Activated T-cell treated with anti-CD3 and anti-CD28 coated beads for 48 hours (primary cell): ENCODE measurements at places on chromosomes 5 and 9.

GRCh38 chr5:93632327-93632726 is 49.3 kb downstream of the NR2F1 start:
- no peak for DNase-seq

DNA sequence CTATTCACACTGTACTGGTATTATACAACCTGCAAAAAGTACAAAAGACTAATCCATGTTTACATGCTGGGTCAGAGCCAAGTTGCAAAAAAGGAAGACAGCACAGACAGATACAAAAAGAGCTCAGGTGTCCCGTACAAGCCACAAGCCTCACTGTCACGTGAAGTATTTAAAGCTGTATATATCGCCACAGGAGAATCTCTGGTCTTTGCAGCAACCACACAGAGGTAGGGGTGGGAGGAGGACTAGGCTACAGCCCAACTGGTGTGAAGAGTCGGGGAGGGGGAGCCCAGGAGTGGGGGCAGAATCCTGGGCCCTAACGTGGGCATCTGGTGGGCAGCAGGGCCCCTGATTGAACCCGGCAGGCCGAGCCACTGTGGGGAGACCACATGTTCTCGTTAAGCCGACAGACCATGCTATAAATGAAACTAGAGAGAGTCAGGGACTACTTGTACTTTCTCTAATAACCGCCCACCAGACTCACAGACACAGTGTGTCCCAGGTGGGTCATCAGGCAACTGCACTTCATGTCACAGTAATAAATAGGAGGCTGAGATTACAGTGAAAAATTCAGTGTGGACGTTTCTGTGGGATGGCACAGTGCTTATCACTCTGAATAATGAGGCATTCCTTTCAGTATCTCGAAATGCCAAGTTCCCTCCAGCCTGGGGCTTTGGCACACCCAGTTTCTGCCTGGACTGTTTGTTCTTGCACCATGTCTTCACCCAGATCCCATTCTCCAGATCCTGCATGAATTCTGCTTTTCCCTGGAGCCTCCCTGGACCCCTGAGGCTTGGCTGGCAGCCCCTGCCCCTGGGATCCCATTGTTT is 79.3 kb upstream of the SH3PXD2B start:
- DNase-seq: no peak

- no peak for DNase-seq
These were observed 114.8 kb upstream of the ALDH1B1 start for GRCh38 chr9:38277601-38278200.

GRCh38 chr5:7816535-7816901 is 34.4 kb downstream of the CFAP90 start:
- no peak for DNase-seq

GRCh38 chr5:4054092-4054491 is 458.5 kb downstream of the IRX1 start:
- DNase-seq: no peak

DNA sequence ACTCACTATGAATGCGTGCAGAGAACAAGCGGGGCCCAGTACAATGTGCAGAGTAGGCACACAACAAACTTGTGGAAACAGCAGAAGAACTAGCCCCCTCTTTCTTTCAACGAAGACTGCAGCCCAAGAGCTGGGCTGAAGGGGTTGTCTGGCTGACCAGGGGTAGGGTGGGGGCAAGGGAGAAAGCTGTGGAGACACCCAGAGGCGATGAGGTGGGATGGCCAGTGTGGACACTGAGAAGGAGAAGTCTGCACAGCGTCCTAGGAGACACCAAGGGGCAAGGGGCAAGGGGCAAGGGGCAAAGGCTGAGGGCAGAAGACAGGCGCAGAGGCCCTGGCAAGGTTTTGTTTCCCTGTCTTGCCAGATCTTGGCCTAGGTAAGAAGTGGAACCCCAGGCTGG is 62.3 kb downstream of the LIFR start:
- no peak for DNase-seq

- no peak for DNase-seq
These were observed 602.4 kb upstream of the CLINT1 start for GRCh38 chr5:158461240-158461854.

DNA sequence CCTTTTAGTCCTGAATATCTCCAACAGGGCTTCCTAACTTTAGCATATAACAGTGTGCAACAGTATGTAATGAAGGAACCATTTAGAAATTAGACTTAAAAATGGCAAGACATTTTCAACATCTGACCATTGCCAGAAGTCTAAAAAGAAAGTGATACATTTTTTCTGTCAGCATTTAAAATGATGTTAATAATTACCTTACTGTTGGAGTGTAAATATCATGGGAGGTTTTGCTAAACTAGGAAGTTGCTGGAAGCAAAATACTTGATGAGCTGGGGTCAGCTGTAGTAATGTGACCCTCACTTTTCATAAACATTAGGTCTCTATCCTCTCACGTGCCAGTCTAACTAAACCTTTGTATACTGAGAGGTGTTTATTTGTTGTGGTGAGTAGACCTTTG is 68.8 kb downstream of the NTRK2 start:
- no peak for DNase-seq

- DNase-seq: no peak
These were observed 88.2 kb upstream of the NIPAL4 start for GRCh38 chr5:157371655-157372471.

GRCh38 chr5:132027027-132027426 is 15.6 kb upstream of the ACSL6 start:
- DNase-seq: no peak

DNA sequence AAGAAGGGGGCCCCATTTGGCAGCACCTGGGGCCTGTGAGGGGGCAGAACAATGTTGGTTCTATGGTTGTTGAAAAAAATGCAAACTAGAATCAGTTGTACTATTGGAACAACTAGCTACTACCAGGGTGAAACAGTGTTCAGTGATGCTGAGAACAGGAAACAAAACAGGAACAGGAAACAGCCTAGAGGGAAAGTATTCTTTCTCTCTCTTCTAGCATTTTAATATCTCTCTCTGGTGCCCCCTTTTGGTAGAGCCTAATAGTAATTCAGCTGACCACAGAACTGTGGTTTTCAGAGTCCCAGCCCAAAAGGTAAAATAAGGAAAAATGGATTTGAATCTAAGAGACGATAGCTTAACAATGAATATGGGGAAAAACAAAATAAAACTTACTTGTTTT is 138.0 kb upstream of the KCNN2 start:
- no peak for DNase-seq

GRCh38 chr5:136242136-136242535 is 49.2 kb upstream of the SMIM32 start:
- DNase-seq: no peak

DNA sequence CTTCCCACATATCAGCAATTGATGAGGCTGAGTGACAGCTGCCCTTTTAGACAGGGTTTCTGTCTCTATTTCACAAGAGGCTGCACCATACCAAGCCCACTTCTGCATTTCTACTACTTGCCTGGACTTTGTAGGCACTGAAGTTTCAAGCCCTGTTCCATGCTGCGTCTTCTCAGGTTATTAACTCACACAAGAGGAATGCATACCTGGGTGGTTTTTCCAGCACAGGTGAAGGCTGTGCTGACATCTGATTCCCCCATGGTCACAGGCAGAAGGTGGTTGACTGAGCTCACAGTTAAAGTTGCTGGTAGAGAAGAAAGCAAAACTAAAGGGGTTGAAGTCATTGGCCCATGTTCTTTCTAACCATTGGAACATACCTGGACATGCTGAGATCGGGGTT is 86.6 kb downstream of the MAMDC2 start:
- no peak for DNase-seq

- no peak for DNase-seq
These were observed 738.6 kb upstream of the ZNF608 start for GRCh38 chr5:125484742-125485641.

GRCh38 chr9:91417602-91418214 is 5.9 kb downstream of the NFIL3 start:
- DNase-seq: no peak

GRCh38 chr5:108727236-108727650 is 20.5 kb upstream of the FER start:
- no peak for DNase-seq

GRCh38 chr9:121984726-121985402 is 108.2 kb downstream of the TTLL11 start:
- no peak for DNase-seq

GRCh38 chr5:88558366-88558765 is 289.7 kb upstream of the TMEM161B start:
- no peak for DNase-seq

DNA sequence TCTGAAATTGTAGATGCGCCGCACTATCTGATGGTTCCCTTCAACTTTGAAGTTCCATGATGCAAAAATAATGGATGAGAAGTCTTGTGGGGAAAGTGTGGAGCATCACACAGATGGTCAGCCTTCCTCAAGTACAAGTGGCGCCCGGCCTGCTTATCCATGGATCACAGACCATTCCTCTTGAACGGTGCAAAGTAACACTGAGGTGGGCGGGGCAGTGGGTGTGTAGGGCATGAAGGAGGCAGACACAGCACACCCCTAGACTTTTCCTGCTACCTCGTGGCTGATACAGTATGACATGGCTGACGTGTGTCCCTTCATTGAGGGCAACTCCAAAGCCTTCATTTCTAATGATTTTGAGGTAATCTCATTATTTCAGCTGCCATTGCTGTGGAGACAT is 2.5 kb upstream of the GNG10 start:
- no peak for DNase-seq

DNA sequence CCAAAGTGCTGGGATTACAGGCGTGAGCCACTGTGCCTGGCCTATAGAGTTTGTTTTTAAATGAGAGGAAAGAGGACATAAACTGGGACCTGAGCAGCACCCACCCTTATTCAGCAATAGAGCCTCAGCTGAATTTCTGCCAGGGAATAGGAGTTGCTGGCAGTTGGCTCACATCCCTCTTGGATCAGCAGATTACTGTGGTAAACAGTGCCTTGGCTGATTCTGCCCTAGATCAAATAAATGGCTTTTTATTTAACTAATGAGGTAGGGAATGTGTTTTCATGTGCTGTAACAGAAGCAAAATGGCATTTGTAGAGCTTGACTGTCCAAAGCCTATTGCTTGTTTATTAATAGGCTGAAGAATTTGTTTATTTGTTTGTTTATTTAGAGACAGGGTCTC is 2.1 kb downstream of the ARHGEF37 start:
- no peak for DNase-seq

DNA sequence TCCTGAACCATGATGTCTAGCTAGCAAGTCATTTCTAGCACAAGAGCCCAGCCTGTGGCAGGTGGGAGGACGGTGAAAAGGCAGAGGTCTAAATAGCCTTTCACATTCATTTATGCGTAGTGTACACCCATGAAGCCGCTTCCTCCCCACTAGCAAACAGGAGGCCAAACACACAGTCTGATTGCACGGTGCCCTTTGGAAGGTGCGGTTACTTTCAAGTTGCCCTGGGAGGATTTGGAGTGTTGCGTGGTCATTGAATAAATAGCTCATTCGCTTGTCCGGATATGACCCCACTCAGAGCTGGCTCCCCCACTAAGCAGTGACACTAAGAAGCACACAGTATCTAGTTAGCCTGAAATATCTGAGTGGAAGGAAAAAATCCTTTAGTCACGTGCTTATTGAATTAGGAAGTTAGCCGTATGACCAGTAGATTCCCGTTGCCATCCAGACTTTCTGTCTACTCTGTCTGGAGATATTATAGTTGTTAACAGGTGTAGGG is 664 bp upstream of the ARSB start:
- peak; percentile 55 for DNase-seq

DNA sequence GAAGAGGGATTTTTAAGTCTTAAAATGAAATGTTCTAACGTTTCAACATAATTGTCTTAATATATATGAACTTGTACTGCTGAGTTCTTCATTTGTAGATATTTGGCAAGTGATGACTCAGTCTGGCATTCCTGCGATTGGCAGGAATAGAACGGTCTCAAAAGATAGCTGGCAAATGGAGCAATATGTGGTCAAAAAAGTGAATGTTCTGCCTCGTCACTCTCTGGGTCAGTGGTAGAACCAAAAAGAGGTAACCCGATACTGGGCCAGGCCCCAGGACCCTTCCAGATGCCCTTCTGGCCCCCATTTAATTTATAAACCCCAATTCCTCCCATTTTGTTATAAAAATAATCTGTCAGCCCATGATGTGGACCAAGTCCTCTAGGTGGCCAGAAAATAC is 39.2 kb downstream of the ZNF366 start:
- DNase-seq: no peak

- DNase-seq: no peak
These were observed 125.4 kb downstream of the PTTG1 start for GRCh38 chr5:160547061-160547460.

DNA sequence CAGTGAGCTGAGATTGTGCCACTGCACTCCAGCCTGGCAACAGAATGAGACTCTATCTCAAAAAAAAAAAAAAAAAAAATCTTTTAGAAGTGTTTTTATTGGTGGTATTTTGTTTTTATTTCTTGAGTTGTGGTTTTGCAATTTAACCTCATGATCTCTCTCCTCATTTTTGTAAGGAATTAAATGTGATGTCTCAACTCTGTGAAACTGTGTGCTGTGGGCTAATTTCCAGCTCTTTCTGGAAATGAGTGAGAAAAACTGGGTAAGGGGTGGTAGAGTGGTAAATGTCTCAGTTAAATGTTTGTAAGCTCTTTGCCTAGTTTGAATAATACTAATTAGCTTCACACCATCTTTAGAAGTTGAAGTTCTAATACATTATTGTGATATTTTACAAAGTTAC is 29.0 kb downstream of the ACO1 start:
- no peak for DNase-seq

- DNase-seq: no peak
These were observed 179.5 kb downstream of the ATP10B start for GRCh38 chr5:160672521-160672920.

DNA sequence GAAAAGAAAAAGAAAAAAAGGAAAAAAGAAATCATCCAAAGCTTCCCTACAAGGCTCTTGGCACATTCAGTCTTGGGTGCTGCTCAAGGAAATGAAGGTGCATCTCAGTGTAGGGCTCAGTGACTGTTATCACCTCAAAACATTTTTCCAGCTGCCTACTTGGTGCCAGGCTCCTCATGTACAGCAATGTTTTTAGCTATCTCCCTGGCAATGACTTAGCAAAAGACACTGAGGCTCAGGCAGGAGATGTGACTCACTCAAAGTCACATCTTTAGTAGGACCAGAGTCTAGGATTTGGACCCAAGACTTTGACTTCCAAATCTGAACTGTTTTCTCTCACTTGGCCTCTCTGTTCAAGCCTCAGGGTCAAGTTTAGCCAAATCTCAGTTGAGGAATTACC is 264.2 kb downstream of the CRB2 start:
- no peak for DNase-seq
